ENCODE measurements at places on chromosomes 7 and 10.
A peak's percentile ranks its signal among the peaks of the same experiment; 100 is the strongest.

DNA sequence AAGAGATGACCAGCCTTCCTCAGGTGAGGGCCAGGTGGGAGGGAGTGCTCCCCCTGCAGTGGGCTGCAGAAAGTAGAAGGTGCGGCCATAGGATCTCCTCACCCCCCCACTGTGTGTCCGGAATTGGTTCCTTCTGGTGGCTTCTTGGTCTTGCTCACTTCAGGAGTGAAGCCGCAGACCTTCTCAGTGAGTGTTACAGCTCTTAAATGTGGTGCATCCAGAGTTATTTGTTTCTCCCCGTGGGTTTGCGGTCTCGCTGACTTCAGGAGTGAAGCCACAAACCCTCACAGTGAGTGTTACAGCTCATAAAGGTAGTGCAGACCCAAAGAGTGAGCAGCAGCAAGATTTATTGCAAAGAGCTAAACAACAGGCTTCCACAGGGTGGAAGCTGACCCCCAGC, 90.3 kb upstream of the NPS start:
- no peaks in the 10 kb centered on the region for H3K27me3 ChIP-seq
- no peak for DNase-seq
- peaks cover 2% of the 10 kb centered on the region for H3K36me3 ChIP-seq

GRCh38 chr7:55072251-55072650, 53.4 kb downstream of the EGFR start:
- H3K27ac ChIP-seq: no peak overlapping the region
- no peaks in the 10 kb centered on the region for H3K36me3 ChIP-seq
- no peaks in the 10 kb centered on the region for H3K27me3 ChIP-seq
- H3K4me3 ChIP-seq: no peak overlapping the region

DNA sequence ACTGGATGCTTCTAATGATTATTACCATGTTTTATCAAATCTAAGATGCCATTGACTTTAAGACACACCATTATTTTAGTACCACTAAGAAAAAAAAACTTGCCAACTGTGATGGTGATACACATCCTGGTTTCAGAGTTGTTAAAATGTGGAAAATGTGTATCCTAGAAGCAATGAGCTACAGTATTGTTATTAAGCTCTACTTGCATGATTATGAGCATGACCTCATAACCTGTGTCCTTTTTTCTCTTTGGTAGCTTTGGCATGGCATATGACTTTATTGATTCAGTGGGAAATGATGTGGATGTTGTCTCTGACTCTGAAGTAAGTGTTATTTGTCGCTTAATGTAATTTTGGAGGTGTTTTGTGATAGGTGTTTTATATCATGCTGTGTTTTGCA, 3.3 kb downstream of the EDRF1 start:
- DNase-seq: no peak
- H3K4me3 ChIP-seq: no peak overlapping the region
- H3K27me3 ChIP-seq: no peaks in the 10 kb centered on the region
- H3K27ac ChIP-seq: no peak overlapping the region
- peaks cover 28% of the 10 kb centered on the region for H3K36me3 ChIP-seq

DNA sequence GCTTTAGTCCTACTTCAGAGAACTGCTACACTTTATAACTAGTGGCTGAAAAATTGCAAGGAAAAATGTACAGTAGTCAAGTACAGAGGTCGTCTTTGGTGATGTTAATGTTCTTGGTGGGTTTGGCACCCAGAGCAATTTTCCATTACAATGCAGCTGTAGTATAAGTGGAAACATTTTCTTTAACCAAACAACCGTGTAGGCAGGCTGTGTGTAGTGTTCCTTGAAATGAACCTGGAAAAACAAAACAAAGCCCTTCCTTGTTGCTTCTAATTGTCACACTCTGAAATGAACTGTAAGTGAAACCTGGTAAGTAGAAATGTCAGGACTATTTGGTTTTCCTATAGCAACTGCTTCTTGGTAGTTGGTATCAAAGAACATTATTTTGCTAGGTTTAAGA, 256.9 kb downstream of the MDFIC start:
- no peak overlapping the region for H3K4me3 ChIP-seq
- H3K27ac ChIP-seq: no peak overlapping the region
- H3K27me3 ChIP-seq: no peaks in the 10 kb centered on the region
- no peaks in the 10 kb centered on the region for H3K4me1 ChIP-seq
- no peak for DNase-seq

- peaks cover 59% of the 10 kb centered on the region for H3K27me3 ChIP-seq
- H3K36me3 ChIP-seq: peaks cover 1% of the 10 kb centered on the region
- no peak overlapping the region for H3K27ac ChIP-seq
- H3K4me3 ChIP-seq: no peak overlapping the region
- H3K4me1 ChIP-seq: no peaks in the 10 kb centered on the region
Measured at GRCh38 chr7:1248143-1248915, 15.7 kb downstream of the UNCX start.

GRCh38 chr10:96987842-96988175, 155.7 kb downstream of the LCOR start:
- H3K4me1 ChIP-seq: no peaks in the 10 kb centered on the region
- H3K27ac ChIP-seq: no peak overlapping the region
- H3K4me3 ChIP-seq: no peak overlapping the region
- H3K36me3 ChIP-seq: peaks cover 4% of the 10 kb centered on the region
- no peaks in the 10 kb centered on the region for H3K27me3 ChIP-seq
- no peak for DNase-seq

- H3K4me3 ChIP-seq: no peak overlapping the region
- DNase-seq: no peak
- no peak overlapping the region for H3K27ac ChIP-seq
- no peaks in the 10 kb centered on the region for H3K27me3 ChIP-seq
- no peaks in the 10 kb centered on the region for H3K4me1 ChIP-seq
Measured at GRCh38 chr10:32413513-32413912, 32.4 kb upstream of the CCDC7 start.

DNA sequence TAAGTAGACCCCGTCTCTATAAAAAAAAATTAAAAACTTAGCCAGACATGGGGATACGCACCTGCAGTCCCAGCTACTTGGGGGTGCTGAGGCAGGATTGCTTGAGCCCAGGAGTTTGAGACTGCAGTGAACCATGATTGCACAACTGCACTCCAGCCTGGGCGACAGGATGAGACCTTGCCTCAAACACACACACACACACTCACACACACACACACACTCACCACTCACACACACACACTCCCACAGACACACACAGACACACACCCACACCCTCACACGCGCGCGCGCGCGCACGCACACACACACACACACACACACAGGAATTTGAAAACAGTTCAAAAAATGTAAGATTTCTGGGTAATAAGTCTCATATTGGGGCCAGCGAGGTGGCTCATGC, 8.7 kb upstream of the GRIFIN start:
- no peaks in the 10 kb centered on the region for H3K4me1 ChIP-seq
- no peaks in the 10 kb centered on the region for H3K27me3 ChIP-seq
- no peak overlapping the region for H3K27ac ChIP-seq
- no peaks in the 10 kb centered on the region for H3K36me3 ChIP-seq
- H3K4me3 ChIP-seq: no peak overlapping the region

- peaks cover 25% of the 10 kb centered on the region for H3K27me3 ChIP-seq
- H3K36me3 ChIP-seq: peaks cover 1% of the 10 kb centered on the region
- H3K4me1 ChIP-seq: peaks cover 3% of the 10 kb centered on the region
- peak within 1 kb of the TSS; percentile 60 for H3K4me3 ChIP-seq
- peak; percentile 80 for DNase-seq
Measured at GRCh38 chr10:71396711-71397295, at the start of gene CDH23. Gene CDH23, plus strand, starts transcription at chr10:71396920. Its CDS starts 42,912 bp downstream, at chr10:71439832.

DNA sequence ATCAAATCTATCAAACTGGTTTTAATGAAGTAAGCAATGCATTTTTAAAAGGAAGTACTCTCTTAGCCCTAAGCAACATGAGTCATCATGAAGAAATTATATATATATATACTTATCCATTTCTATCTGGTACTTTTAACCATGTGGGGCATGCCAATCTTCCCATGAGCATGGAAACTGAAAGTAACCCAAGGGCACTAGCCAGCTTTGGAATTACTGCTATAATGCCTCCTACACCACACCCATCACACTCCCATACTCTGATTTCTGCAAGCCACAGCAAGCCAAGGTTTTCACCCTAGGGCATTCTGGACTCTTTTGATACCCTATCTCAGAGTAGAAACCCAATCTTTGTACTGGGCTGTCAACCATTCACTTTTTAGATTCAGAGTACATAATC, 204.6 kb downstream of the IMMP2L start:
- H3K27me3 ChIP-seq: no peaks in the 10 kb centered on the region
- H3K4me1 ChIP-seq: no peaks in the 10 kb centered on the region
- no peak for DNase-seq
- no peaks in the 10 kb centered on the region for H3K36me3 ChIP-seq

DNA sequence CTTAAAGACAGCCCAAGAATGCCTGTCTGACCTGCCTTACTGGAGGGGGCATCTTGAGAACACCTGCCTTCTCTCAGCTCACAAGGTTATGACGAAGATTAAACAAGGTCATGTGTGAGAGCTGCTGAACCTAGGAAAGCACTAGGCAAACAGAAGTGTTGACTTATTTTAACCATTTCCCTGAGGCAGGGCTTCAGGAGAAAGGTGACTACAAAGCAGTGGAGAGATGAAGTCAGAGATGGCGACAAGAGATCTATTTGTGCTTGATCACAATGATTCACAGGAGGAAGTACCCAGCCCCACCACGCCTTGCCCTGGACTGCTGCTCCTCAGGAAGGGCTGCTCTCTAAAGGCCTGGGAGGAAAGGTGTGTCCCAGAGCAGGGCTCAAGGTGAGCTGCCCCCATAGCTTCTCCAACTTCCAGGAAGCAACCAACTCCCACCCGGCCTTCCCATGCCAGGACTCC, 27.8 kb downstream of the STN1 start:
- no peaks in the 10 kb centered on the region for H3K36me3 ChIP-seq
- no peaks in the 10 kb centered on the region for H3K27me3 ChIP-seq
- no peak overlapping the region for H3K4me3 ChIP-seq
- H3K4me1 ChIP-seq: no peaks in the 10 kb centered on the region
- no peak for DNase-seq

DNA sequence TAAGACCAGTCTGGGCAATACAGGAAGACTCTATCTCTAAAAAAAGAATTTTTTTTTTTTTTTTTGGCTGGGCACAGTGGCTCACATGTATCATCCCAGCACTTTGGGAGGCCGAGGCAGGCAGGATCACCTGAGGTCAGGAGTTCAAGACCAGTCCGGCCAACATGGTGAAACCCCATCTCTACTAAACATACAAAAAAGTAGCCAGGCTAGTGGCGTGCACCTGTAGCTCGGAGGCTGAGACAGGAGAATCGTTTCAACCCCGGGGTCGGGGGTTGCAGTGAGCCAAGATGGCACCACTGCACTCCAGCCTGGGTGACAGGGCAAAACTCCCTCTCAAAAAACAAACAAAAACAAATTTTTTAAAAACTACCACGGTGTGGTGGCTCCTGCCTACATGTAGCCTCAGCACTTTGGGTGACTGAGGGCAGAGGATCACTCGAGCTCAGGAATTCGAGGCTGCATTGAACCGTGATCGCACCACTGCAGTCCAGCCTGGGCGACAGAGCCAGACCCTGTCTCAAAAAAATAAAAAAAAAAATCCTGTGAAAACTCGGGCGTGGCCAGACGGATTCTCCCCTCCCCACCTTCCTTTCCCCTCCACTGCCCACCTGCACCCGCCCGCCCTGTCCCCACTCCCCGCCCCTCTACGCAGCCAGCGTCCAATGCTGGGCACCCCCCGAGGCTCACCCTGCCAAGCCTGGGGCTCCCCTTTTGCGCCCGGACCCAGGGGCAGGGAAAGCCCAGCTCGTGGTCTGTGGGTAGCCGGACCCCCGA, 745 bp upstream of the ORAI2 start:
- peak overlapping the region; percentile 75 for H3K4me3 ChIP-seq
- DNase-seq: peak; percentile 33
- no peaks in the 10 kb centered on the region for H3K27me3 ChIP-seq
- H3K4me1 ChIP-seq: no peaks in the 10 kb centered on the region
- no peak overlapping the region for H3K27ac ChIP-seq
- H3K36me3 ChIP-seq: no peaks in the 10 kb centered on the region

DNA sequence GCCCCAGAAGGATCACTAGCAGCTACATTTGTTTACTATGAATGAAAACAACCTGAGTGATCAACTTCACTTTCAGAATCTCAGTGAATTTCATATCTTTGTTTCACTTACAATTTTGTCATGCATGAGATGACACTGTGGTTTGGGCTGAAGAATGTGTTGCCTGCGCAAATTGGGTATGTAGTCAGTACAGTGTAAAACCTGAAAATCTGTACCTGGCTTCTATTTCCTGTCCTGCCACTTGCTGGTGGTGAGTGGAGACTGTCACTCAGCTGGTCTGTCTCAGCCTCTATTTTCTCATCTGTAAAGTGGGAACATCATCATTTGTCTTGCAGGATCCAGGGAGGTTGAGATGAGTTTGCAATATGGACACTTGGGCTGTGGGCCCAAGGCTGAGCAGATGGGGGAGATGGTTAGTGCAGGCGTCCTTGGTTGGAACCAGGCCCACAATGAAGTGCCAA, 118.0 kb downstream of the WDFY4 start:
- no peaks in the 10 kb centered on the region for H3K27me3 ChIP-seq
- H3K4me1 ChIP-seq: no peaks in the 10 kb centered on the region
- H3K4me3 ChIP-seq: no peak overlapping the region
- no peak overlapping the region for H3K27ac ChIP-seq

GRCh38 chr10:69327463-69328379, 49.4 kb downstream of the HK1 start:
- peak overlapping the region; percentile 50 for H3K4me3 ChIP-seq
- H3K4me1 ChIP-seq: peaks cover 38% of the 10 kb centered on the region
- H3K27ac ChIP-seq: peak overlapping the region; percentile 50
- peaks cover 8% of the 10 kb centered on the region for H3K36me3 ChIP-seq
- DNase-seq: no peak

GRCh38 chr7:149085866-149086265, 4.7 kb downstream of the ZNF786 start:
- H3K4me1 ChIP-seq: 0 out of 2 replicates have a peak, but pooled peaks cover 2% of the 10 kb centered on the region
- no peaks in the 10 kb centered on the region for H3K27me3 ChIP-seq
- H3K36me3 ChIP-seq: peaks cover 54% of the 10 kb centered on the region
- no peak overlapping the region for H3K4me3 ChIP-seq

DNA sequence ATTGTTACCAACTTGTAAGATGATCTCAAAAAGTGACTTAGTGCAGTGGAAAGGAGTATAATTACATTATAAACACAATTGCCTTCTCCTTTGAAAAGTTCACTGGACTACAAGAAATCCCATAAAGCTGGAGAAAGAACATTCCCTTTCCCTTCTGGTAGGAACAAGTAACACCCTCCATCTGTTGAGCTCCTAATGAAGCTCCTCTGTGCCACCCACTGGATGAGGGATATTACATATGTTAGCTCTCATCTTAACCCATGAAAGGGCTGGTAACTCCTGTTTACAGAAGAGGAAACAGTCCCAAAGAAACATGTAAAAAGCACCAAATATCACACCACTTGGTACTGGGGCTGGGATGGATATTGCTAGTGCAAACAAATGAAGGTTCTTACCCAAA, 8.1 kb downstream of the PGAM1 start:
- H3K36me3 ChIP-seq: peaks cover 34% of the 10 kb centered on the region
- H3K4me3 ChIP-seq: no peak overlapping the region
- no peak for DNase-seq
- no peak overlapping the region for H3K27ac ChIP-seq
- H3K27me3 ChIP-seq: no peaks in the 10 kb centered on the region

DNA sequence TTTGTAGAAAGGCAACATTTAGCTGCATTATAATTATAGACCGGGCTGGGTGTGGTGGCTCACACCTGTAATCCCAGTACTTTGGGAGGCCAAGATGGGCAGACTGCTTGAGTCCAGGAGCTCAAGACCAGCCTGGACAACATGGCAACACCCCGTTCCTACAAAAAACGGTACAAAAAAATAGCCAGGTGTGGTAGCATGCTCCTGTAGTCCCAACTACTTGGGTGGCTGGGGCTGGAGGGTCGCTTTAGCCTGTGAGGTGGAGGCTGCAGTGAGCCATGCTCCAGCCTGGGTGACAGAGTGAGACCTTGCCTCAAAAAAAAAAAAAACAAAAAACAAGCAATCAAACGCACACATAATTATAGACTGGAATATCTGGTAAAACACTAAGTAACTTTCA, 5.0 kb downstream of the YWHAG start:
- no peak overlapping the region for H3K27ac ChIP-seq
- peaks cover 5% of the 10 kb centered on the region for H3K4me1 ChIP-seq
- no peak overlapping the region for H3K4me3 ChIP-seq
- no peaks in the 10 kb centered on the region for H3K27me3 ChIP-seq
- DNase-seq: no peak
- H3K36me3 ChIP-seq: peaks cover 72% of the 10 kb centered on the region
